ENCODE measurements at places on chromosomes 4 and X.

DNA sequence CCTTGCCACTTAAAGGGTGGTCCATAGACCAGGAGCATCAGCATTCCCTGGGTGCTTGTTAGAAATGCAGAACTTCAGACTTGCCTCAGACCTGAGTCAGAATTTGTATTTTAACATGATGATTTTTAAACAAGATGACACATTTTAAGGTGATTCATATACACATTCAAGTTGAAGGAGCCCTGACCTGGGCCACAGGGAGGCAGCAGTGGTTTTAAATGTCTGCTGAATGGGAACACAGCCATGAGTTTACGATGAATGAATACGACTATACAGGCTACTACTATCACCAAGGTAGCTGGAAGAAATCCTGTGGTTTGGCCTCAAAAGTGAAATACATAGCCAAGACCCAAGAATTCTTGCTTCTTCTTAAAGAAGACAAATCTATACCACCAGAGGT, 2.9 kb downstream of the HDAC8 start:
- no peak for DNase-seq

DNA sequence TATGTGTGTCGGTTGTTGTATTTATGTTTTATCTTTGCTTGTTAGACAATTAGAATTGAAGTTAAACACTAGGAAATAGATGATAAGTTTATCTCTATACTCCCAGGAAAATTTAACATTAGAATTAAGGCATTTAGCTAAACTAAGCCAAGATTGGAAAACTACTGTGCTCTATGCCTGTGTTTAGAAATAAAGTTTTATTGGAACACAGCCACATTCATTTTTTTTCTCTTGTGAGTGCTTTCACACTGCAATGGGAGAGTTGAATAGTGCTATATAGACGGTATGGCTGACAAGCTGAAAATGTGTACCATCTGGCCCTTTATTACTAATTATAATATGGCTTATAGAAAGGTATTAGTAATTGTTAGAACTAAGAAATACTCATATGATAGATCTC, 186.7 kb upstream of the NUDT6 start:
- DNase-seq: no peak

DNA sequence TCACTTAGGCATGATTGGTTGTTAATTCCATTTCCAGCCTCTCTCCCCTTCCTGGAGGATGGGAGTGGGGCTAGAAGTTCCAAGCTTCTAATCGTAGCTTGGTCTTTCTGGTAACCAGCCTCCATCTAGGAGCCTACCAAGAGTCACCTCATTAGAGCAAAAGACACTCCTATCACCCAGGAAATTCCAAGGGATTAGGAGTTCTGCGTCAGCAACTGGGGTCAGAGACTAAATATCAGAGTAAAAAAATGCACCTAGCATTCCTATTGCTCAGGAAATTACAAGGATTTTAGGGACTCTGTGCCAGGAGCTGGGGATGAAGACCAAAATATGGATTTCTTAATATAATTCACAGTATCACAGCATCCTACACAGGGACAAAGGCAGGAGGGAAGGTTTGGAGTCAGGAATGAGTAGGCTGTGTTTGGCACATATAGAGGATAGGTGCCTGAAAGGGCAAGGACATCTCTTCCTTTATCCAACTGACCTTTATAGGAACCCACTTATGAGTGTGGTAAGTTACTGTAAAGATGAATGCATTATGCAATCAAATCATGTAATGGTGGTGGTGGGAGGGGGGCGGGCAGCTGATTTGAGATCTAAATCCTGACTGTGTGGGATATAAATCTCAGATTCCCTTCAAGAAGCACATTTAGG, 30.5 kb upstream of the LIMCH1 start:
- peak; percentile 69 for DNase-seq

GRCh38 chr4:31160146-31160545, 440.0 kb downstream of the PCDH7 start:
- no peak for DNase-seq

- DNase-seq: no peak
Measured at GRCh38 chr4:2459589-2460349, 9.1 kb upstream of the RNF4 start.

GRCh38 chrX:15269618-15270521, at the start of gene ASB9:
TSS of gene ASB9 (minus strand) at chrX:15270083. CDS start at chrX:15269874, 209 bp downstream.
- DNase-seq: no peak

DNA sequence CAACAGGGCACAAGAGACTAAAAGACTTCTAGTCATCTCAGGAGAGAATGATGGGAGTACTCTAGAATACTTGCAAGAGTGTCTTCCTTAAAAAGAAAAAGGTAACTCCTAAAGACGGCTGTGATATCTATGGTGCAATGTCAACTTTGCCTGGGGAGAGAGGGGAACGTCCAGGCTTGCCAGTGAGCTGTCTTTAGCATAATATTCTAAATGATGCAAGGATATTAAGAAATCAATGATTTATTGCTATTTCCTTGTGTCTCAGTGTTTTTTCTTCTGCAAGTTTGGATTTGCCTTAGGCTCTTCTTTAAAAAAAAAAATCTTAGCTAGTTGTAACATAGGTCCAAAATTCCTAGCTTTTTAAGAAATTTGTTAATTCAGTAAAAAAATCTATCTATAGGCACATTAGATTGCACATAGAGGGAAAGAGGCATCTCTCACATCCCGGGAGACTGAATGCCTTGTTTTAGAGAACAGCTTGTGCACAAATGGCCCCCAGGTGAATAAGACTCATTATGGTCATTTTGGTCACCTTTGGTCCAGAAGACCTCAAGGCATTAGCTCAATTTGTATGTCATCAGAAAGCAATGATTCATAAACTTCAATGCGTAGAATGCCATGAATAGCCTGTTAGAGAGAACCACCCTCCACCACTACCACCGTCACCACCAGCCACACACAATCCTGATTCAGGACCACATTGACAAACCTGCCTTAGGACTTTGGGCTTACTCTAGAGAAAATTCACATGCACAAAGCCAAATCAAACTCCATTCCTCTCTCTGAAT, 104.1 kb downstream of the PALLD start:
- DNase-seq: no peak

DNA sequence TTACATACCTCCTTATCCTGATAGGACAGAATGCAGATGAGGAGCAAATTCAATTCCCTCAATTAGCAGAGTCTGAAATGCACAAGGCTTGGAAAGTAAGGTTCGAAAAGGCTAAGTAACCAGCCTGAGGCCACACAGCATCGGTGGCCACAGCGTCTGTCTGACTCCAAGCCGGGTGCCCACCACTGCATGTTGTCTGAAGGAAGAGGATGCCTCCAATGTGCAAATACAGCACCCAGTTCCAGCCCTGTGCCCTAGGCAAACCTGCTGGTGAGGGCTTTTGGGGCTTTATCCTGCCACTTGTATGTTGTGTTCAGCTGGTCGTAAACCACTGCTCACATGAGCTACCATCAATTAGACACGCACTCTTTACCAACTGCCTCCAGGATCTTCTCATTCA, 48.6 kb upstream of the PPP2R2C start:
- DNase-seq: no peak

GRCh38 chr4:70721747-70722146, at the start of gene RUFY3:
TSS of gene RUFY3 (plus strand) at chr4:70721964. CDS start at chr4:70722574, 610 bp downstream.
- no peak for DNase-seq

DNA sequence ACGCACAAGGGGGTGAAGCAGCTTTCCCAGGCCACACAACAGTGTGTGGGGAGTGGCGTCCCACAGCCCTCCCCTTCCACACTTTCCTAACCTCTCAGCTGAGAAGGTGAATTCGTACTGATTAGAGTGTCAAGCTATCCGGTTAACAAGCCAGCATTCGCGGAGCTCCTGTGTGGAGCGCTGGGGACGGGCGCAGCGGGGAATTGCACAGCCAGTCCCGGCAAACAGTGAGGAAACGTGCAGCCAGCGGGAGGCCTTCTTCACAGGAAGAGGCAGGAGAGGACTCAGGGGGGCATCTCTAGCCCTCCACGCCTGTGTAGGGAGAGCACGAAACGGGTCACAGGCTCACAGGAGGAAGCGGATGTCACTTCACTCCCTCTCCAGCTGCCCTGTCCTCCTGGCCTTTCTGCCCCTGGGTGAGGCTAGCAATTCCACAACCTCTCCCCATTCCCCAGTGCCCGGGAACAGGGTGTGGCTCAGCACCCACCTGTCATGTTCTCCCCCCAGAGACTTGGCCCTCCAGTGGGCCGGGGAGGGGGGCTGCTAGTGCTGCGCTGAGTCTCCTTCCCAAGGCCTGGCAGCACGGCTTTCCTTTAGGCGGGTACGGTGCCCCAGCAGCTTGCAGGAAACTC, 117.3 kb downstream of the CPZ start:
- DNase-seq: no peak

DNA sequence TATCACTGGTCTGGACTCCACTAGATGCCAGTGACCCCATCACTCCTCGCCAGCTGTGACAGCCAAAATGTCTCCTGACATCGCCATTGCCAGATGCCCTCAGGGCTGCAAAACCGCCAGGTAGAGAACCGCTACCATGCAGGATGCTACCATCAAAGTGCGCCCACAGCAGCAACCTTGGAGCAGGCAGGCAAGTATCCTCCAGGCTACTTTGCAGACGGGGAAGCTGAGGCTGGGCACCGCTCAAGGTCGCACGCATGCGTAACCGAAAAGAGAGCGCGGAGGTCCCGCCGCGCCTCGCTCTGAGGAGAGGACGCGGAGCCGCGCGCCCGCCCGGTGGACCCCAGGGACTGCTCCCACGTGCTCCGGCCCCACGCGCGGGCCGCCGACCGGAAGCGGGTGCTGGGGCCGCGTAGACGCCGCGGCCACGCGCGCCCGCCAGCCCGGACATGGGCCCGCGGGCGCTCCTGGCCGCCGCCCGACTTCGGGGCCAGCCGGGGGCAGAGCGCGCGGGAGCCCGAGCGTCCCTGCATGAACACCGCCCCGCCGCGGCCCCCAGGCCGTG, at the start of gene STS:
STS (plus strand) TSS at position 300 of the 565 bp plus-strand sequence. CDS start 105,488 bp downstream, outside the sequence.
- no peak for DNase-seq

DNA sequence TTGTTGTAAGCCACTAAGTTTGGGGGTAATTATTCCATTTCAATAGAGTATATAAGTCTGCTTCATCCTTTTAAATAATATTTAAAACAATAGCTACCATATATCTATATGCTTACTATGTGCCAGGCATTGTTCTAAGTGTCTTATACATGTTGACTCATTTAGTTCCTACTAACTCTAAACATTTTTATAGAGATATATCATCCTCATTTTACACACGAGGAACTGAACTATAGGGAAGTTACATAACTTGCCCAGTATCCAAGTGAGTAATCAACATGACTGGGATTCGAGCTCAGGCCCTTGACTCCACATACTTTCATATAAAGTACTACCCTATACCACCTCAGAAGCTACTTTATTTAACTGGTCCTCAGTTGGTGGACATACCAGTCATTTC, 175.3 kb upstream of the RAI2 start:
- no peak for DNase-seq

- DNase-seq: no peak
Measured at GRCh38 chr4:4203688-4204400, 22.9 kb downstream of the OTOP1 start.

- no peak for DNase-seq
Measured at GRCh38 chr4:152380919-152381318, 155.0 kb downstream of the FBXW7 start.

DNA sequence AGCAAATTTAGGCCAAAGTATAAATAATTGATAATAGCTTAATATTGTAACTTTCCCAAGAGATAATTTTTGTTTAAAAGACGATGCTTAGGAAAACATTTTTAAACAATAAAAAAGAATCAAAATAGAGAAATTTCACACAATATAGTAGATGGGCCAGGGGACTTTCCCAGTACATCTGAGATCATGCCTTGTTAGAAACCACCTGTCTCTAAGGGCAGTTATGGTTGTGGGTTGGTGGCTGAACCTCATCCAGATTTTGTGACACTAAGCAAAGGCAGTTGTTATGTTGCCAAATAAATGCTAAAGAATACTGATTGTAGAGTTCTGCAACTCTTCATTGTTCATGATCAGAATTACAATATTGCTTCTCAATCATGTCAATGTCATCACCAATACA, 270.6 kb downstream of the BANK1 start:
- no peak for DNase-seq

All from SW 1271 (cell line).